Bone marrow (tissue), 2 donors: ENCODE measurements at places on chromosomes 2 and 18.
A peak's percentile ranks its signal among the peaks of the same experiment; 100 is the strongest.

GRCh38 chr18:36808681-36809080 is 20.1 kb downstream of the TPGS2 start:
- no peak for DNase-seq

DNA sequence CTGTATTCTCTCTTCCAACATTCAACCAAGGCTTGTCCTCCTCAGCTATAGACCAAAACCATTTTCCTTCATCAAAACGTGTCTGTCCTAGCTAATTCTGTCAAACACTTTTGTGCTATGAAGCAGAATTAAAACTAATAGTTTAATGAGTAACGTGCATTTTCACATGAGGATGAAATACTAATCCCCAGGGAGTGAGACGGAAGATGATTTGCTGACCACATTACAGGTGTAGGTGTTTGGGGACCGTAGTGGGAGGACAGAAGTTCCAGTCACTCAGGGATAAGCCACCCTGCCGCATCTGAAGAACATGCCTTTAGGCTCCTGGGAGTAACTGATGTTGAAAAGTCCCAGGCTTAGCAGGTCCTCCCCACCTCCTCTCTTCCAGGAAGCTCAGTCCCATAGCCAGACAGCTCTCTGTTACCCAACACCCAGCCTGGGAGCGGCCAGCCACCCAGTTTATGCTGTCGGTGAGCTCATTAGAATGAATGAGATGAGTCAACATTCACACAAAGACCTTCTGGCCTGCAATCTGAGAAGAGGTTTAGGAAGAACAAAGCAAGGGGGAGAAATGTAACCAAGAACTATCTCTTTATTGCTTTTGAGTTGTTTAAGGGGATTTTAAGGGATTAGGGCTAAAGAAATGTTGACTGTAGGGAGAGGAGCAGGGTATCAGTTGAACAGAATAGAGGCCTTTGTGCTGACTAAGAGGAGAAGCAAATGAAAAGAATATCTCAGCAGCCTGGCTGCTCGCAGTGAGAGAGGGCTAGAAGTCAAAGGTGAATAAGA is 122.5 kb downstream of the FOXI3 start:
- no peak for DNase-seq

DNA sequence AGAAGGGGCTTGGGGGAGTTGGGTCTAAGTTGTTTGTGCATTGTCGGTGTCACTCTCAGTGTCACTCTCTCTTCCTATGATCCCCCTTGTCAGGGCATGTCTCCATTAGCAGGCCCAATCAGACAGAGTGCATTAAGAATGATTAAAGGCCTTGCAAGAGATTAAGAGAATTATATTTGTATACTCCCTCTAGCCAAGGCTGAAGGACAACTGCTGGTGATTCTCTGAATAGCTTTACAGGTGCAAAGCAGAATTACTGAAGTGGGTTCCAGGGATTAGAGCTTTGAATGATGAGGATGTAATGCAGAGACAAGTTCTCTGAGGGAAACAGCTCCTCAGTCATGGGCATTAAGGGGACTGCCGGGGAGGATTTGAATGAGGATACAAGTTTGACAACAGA is 104.8 kb upstream of the LGALSL start:
- no peak for DNase-seq

- peak; percentile 24 for DNase-seq
Observed at GRCh38 chr18:75213611-75214331, 3.2 kb downstream of the TSHZ1 start.

DNA sequence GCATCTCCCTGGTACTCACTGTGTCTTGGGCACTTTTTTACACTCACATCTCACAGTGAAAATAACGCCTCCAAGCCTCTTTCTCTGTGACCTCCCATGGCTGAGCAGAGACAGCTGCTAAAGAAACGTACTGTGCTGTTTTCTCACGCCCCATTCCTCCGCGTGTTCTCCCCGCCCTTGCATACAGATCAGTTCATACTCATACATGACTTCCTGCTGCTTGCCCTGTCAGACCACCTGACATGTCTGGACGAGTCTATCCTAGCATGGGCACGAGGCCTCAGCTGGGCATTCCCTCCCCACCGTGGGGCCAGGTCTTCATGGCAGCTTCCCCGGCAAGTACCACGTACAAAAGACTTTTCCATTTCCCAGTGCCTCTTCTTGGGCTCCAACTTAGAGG is 21.2 kb upstream of the IL1A start:
- no peak for DNase-seq

GRCh38 chr2:238423561-238424312 is 3.0 kb upstream of the ASB1 start:
- no peak for DNase-seq

- DNase-seq: no peak
Observed at GRCh38 chr18:32302806-32303205, 113.0 kb downstream of the MEP1B start.
